ENCODE measurements at places on chromosomes 4 and X.

- DNase-seq, result no peak
Observed at GRCh38 chr4:163666332-163666873, 171.9 kb downstream of the TMA16 start.

DNA sequence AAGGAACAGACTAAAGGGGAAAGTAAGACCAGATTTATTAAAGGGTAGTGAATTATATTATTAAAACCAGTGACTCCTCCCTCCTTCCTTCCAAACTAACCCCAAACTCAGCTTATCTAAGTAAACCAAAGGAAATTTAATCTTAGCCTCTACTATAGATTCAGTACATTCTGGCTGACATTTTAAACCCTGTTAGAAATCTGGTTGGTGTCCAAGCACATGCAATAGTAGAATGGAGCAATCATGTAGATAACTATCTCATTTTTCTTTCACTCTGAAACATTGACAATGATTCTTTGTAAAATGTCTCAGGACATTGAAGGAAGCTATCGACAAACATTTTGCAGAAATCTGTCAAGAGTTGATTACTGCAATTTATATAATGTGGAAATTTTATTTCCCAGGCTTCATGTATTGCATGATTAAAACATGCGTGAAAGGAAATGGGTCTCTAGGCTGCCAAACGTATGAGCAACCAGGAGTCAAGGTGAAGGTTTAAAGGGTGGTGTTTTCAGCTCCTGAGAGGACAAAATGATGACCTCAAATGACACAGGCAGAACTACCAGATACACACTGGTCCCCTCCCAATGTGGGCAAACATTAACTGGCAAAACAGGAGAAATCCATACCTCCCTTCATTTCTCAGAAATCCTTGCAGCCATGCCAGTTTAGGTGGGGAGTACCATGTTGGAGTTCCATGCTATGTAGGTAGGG is 58.2 kb upstream of the RBM47 start:
- DNase-seq, result no peak

- no peak for DNase-seq
Observed at GRCh38 chr4:1575418-1576303, 108.5 kb downstream of the FAM53A start.

- no peak for DNase-seq
Observed at GRCh38 chr4:97404876-97405523, 738.3 kb downstream of the STPG2 start.
